ENCODE measurements at places on chromosomes 3 and 15.

DNA sequence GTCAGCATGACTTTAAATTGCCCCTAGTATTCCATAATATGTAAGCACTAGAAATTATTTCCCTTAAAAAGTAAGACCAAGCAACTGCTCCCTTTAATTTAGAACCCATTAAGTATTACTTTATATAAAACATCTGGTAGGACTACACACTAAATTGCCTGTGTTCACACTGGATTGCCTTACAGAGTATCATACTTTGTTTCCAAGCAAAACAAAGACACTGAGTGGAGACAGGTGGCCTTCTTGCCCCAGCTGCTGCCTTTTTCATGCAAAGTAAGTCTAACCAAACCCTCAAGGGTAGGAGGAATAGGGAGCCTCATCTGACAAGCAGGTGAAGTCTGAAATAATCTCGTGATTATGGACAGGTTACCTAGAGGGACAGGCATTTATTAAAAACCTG, 87.3 kb downstream of the PEX5L start:
- DNase-seq: no peak

GRCh38 chr15:69784798-69785566, 312.7 kb downstream of the TLE3 start:
- no peak for DNase-seq

- no peak for DNase-seq
Observed at GRCh38 chr3:154040283-154040682, 80.9 kb upstream of the ARHGEF26 start.

DNA sequence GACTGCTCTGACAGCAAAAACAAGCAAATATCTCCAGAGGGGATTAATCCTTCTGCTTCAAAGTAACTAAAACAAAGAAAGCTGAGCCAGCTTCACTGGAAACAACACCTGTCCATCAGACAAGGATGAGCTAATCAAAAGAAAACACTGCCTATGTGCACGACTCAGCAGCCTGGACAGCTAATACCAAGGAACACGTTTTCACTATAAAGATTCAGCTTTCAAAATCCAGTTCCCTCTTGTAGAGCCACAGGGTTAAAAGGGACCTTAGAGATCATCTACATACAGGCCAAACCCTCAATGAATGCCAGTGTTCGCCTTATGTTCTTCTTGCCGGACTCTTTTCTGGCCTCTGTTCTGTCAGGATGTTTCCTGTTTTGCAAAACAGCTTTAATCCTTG, 6.9 kb downstream of the TUSC7 start:
- DNase-seq: no peak

- no peak for DNase-seq
Observed at GRCh38 chr3:23073724-23074305, 129.3 kb upstream of the UBE2E2 start.

DNA sequence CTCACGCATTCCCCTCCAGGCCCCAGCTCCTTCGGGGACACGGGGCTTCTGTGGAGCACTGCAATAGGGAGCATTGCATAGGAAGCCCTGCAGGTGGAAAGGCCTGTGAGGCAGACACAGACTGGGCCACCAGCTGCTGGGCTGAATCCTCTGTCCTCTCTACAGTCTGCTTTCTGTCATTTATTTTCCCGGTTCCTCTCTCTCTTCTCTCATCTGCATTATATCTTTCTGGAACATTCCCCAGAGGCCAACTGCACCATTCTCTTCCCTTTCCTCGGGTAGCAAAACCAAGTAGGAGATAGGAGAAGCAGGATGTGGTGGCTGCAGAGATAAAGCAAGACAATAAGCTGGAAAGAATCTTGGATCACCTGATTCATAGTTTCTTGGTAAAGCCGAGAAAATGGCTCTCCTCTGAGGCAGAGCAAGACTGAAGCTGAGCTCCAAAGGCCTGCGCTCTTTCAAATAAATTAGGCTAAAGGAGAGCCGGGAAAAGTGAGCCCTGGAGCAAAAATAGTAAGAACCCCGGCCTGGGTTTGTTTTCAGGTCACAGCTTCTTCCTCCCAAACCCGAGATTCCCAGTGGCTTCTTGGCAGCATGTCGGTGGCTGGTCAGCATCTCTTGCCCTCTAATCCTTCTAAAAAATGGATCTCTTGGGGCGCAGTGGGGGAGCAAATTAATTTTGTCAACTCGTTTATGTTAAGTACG, 5.3 kb downstream of the TM4SF4 start:
- no peak for DNase-seq

DNA sequence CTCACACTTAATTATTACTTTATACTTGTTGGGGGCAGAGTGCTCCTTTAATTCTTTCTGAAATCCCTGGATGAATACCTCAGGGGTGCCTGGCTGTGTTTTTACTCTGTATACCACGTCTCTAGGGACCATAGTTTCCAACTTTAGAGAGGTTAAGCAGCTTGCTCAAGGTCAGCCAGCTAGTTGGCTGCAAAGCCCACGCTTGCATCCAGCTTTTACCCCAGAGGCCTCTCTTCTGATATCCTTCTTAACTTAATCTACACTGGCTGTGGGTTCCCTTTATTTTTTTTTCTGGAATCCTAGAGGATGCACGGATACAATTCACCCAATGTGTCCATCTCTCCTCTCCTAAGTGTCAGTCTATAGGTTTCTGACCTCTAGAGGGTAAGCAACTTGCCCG, 1.4 kb downstream of the PDZRN3 start:
- DNase-seq: no peak

DNA sequence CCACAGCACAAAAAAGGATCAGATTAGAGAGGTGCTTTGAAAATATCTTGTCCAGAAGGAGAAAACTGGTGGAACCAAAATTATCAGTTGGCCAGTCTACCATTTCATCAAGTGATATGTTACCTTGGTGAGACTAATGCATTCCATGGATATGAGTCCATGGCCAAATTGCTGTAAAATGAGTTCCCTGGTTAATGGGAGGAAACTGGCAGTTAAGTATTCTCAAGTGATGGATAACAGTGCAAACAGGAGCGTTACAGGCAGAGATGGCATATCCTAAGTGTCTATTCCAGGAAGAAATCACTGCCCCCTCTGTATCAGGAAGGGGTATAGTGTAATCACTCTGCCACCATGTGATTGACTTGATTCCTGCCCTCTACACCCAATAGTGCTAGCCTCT, 34.0 kb downstream of the MYRIP start:
- DNase-seq: no peak

GRCh38 chr3:114739627-114740026, 407.5 kb downstream of the ZBTB20 start:
- DNase-seq: no peak

DNA sequence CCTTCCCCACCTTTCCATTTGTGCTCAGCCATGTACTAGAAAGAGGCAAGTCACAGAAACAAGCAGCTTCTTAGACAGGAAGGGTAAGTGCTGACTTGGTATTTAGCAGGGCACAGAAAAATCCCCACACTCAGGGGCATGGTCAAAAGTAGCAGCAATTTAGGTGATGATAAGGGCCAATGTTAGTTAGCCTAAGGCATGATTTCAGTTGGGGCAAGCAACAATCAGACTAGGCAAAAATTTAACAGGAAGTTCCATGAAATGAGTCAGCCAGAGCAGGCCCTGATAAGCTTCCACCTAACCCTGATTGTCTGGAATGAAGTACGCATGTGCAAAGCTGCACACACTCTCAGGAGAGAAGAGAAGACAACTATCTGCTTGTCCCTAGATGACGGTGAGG, 423.4 kb upstream of the UBE2E2 start:
- no peak for DNase-seq

GRCh38 chr15:70418943-70419342, 321.2 kb upstream of the TLE3 start:
- no peak for DNase-seq
